ENCODE measurements at places on chromosomes 2 and 18. TPM values are rescaled to one million over a fixed set of nuclear protein-coding genes. Genes with fewer than 3 reads are reported as not detected.
A peak's percentile ranks its signal among the peaks of the same experiment; 100 is the strongest.

Gene ZBTB7C
- 15.0 TPM for total RNA-seq

DNA sequence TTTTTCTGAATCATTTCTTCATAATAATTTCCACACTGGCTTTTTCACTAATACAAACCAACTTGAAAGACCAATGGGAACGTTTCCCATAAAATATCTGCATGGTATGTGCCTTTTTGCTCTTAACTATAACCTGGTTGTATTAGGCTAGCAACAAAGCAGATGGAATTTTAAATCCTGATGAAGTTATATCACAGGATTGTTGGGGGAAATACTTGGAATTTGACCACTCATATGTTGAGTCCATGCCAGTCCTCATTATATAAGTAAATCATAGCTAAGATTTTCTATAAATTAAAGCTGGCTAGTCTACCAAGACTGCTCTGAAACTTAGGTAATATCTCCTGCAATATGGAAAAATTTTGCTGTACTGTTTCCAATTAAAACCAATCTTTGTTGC lies 99.5 kb downstream of the TANC1 start:
- no peak overlapping the region for H3K27ac ChIP-seq
- no peak overlapping the region for H3K4me3 ChIP-seq
- no peak for DNase-seq
- H3K27me3 ChIP-seq = no peaks in the 10 kb centered on the region

DNA sequence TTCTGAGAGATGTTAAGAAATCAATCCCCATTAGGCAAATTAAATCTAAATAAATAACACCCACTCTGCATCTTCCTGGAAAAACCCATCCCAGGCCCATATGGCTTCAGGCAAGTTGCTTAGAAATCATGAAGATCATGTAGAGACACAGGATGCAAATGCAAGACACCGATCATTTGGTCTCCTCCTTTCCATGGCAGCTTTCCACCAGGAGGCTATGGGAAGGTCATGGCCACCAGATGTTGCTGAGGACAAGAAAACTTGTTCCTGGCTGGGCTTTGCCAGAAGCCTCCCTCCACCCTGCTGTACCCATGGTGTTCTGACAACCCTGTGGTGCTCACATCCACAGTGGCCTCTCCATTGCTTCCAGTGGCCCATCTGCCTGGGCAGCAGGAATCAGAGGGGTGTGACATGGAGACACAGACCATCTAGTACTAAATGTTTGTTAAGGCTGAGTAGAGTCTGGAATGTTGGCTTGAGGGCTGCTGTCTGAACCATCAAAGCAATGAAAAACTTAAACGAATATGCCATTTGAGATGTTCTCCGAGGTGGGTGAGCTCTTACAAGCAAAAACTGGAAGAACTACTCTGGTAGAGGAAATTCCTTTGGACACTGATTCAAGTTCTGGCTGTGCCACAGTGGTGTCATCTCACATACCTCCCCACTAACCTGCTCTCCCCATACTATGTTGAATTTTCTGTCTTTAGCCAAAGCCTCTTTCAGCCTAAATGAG lies 293.2 kb downstream of the TNS1 start:
- H3K36me3 ChIP-seq = no peaks in the 10 kb centered on the region
- no peak overlapping the region for H3K4me3 ChIP-seq
- DNase-seq = no peak
- H3K27ac ChIP-seq = no peak overlapping the region
- H3K27me3 ChIP-seq = no peaks in the 10 kb centered on the region

Gene OTOS
- total RNA-seq = not detected

Gene MFF
- 53.0 TPM for total RNA-seq

GRCh38 chr2:121201796-121202195 lies 83.2 kb downstream of the TFCP2L1 start:
- no peak overlapping the region for H3K27ac ChIP-seq
- H3K36me3 ChIP-seq = no peaks in the 10 kb centered on the region
- no peak overlapping the region for H3K4me3 ChIP-seq
- H3K4me1 ChIP-seq = peaks cover 4% of the 10 kb centered on the region

DNA sequence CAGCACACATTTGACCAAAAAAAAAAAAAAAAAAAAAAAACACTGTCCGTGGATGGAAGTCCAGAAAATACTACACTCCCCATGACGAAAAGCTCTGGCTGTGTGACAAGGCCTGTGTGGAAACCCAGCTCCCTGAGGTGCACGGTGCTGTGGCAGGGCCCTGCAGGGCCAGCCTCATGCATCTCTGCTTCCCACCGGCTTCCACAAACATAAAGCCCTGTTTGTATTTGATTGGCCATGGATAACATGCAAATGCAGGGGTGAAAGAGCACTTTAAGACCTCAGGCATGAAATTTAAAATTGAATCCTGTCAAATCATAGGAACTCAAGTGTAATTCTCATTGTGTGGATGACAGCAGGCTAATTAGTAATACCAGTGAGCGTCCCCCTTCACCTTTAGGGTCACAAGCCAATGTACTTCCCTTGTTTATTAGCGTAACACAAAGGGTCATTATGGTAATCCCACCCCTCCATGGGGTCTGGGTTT lies 757.2 kb downstream of the GALR1 start:
- DNase-seq = no peak
- no peaks in the 10 kb centered on the region for H3K4me1 ChIP-seq
- no peak overlapping the region for H3K4me3 ChIP-seq

Gene IL36RN
- total RNA-seq = not detected

Gene FAM228A
- 0.89 TPM for total RNA-seq

- H3K4me1 ChIP-seq = peaks cover 10% of the 10 kb centered on the region
- H3K4me3 ChIP-seq = no peak overlapping the region
- DNase-seq = no peak
- H3K27me3 ChIP-seq = no peaks in the 10 kb centered on the region
Measured at GRCh38 chr2:234198976-234199375, 148.5 kb downstream of the SPP2 start.

DNA sequence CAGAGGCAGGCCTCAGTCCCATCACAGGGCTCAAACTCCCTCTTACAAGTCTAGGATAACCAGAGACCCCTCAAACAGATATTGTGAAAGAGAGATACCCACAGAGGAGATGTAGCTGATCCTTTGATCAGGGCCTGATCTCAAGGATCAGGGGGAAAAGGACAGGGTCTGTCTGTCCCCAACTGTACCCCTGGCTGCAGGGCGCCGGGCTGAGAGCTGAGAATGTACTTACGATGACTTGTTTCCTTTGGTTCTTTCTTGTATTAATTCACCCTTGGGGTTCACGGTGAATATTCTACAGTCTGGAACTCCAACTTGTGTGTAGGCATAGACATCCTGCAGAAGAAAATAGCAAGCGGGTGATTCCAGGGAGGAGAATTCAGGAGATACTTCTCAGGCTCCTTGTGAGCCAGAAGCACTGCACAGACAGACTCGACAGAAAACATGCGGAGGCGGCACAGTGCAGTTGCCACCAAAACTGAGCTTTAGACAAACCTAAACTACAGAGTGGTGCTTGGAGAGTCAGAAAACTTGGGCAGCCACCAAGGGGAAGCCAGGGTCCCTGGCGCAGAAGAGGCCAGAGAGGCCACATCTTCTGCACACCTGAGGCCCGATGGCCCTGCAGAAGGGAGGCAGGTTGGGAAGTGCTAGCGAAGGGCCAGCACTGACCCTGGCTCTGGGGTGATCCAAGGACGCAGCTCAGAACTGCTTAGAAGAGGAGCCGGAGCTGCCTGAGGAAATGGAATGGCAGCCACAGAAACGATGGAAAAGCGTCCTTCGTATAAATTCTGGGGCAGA lies 73.9 kb downstream of the EMILIN2 start:
- no peaks in the 10 kb centered on the region for H3K27me3 ChIP-seq
- peaks cover 100% of the 10 kb centered on the region for H3K36me3 ChIP-seq
- no peak overlapping the region for H3K27ac ChIP-seq
- DNase-seq = no peak
- H3K4me3 ChIP-seq = no peak overlapping the region

DNA sequence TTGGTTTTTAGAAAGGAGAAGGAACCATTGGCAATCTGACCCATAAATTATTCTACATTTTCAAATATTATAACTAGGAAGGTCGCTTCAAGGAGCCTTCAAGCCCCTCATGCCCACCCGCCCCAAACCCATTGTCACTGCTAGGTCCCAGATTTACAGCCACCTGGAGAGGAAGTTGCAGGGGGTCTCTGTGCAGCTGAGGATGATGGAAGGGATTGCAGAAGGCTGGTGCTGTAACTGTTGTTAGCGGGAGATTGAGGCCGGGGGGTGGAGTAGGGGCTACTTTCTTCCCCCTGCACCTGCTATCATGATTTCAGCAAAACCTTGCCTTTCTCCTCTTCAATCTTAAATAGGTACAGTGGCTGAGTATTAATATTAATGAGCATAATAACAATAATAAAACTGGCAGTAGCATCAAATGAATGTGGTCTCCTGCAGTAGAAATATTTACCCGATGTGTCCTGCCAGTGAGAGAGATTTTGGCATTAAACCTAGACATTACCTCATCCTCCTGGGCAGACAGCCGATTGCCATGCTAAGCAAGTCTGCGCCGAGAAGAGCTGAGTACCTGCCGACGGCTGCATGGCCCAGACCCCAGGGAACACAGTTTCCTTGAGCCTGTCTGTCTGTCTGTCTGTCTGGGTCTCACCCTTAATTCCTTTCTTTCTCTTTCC lies 225.4 kb downstream of the FAM210A start:
- DNase-seq = no peak
- H3K27me3 ChIP-seq = no peaks in the 10 kb centered on the region
- peak overlapping the region; percentile 74 for H3K27ac ChIP-seq
- H3K4me3 ChIP-seq = no peak overlapping the region
- H3K36me3 ChIP-seq = no peaks in the 10 kb centered on the region
- peaks cover 26% of the 10 kb centered on the region for H3K4me1 ChIP-seq

DNA sequence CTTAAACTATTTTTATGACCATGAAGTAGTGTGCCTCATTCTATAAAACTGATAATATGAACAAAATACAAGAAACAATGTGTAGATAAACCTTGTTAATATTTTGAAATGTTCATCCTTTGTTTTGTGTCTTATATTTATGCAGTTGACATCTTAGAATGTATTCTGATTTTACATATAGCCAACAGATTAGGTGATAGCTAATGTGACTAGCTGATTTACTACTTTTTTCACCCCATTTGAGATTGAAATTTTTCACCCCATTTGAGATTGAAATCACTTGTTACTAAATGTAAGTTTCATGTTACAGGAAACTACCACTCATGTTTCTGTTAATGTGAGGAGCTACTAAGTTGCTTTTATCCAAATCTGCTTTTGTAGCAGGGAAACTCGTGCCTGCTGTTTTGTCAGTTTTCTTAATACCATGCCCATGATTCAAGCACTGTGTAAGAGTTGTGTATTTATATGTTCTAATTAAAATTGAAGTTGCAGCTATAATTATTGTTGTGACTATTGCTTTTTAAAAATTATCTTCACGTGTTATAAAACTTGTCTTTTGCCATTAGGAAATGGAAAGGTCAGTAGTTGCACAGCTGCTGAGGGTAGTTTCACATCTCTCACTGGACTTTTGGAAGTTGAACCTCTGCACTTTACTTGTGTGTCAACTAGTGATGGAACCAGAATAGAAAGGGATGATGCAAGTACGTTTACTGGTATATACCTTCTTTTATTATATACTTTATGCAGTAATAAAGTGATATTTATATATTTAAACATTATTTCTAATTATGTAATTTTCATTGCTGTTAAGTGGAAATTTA lies 96.6 kb downstream of the BIRC6 start:
- DNase-seq = no peak
- H3K27me3 ChIP-seq = no peaks in the 10 kb centered on the region
- no peak overlapping the region for H3K4me3 ChIP-seq

Gene IL18R1
- 27.5 TPM for total RNA-seq

DNA sequence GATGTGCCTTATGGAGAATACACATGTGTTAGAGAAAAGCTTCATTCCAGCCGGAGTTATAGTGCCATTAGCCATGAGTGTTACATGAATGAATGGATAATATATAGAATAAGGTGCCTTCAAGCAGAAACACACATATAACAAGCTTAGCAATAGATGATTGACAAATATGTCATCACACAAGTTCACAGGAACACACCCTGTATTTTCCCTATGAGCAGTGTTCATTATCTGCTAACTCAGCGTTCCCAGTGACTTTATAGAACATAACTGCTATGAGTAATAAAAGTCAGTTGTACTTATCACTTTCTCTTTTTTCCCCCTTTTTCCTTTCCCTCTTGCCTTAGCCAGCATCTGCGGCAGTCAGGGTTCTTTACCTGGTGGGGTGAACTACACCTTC lies 65.1 kb downstream of the TIMM21 start:
- no peak overlapping the region for H3K4me3 ChIP-seq
- no peaks in the 10 kb centered on the region for H3K27me3 ChIP-seq
- no peaks in the 10 kb centered on the region for H3K36me3 ChIP-seq
- H3K27ac ChIP-seq = no peak overlapping the region

Gene ZSWIM2
- total RNA-seq = not detected

- no peaks in the 10 kb centered on the region for H3K4me1 ChIP-seq
- H3K27ac ChIP-seq = no peak overlapping the region
- no peaks in the 10 kb centered on the region for H3K27me3 ChIP-seq
- no peak for DNase-seq
Measured at GRCh38 chr2:134035605-134036370, 218.1 kb upstream of the MGAT5 start.

GRCh38 chr2:21244161-21244560 lies 120.4 kb downstream of the TDRD15 start:
- H3K4me3 ChIP-seq = no peak overlapping the region
- no peak for DNase-seq
- no peak overlapping the region for H3K27ac ChIP-seq
- H3K36me3 ChIP-seq = no peaks in the 10 kb centered on the region
- no peaks in the 10 kb centered on the region for H3K4me1 ChIP-seq

GRCh38 chr18:48019557-48020325 lies 89.3 kb upstream of the SMAD2 start:
- H3K27me3 ChIP-seq = no peaks in the 10 kb centered on the region
- H3K27ac ChIP-seq = no peak overlapping the region
- DNase-seq = no peak
- H3K36me3 ChIP-seq = no peaks in the 10 kb centered on the region
- H3K4me3 ChIP-seq = no peak overlapping the region

Gene COL4A4
- 24.3 TPM for total RNA-seq

GRCh38 chr2:174614261-174614660 lies 16.7 kb upstream of the WIPF1 start:
- no peaks in the 10 kb centered on the region for H3K27me3 ChIP-seq
- H3K27ac ChIP-seq = no peak overlapping the region
- H3K4me1 ChIP-seq = peaks cover 35% of the 10 kb centered on the region
- H3K4me3 ChIP-seq = no peak overlapping the region

DNA sequence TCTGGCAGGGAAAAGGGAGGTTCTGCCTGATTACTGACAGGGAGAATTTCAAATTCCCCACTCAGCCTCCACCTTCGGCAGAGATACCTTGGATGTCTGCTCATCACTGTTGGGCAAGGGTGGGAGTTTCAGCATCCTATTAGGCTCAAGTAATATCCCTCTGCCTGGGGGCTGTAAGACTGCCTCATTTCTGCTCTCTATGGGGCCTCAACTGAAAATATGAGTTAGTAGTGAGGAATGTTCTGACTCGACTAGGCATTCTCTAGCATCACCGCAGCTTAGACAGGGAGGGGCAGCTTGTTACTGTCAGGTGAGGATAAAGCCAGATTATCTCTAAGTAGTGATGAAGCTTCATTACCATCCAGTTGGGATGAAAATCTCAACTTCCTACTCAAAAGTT lies 87.7 kb upstream of the LRP1B start:
- no peaks in the 10 kb centered on the region for H3K4me1 ChIP-seq
- no peaks in the 10 kb centered on the region for H3K27me3 ChIP-seq
- H3K36me3 ChIP-seq = no peaks in the 10 kb centered on the region
- H3K27ac ChIP-seq = no peak overlapping the region
